Left kidney (tissue), 8 donors: ENCODE measurements at places on chromosomes 3 and 15. TPM values are rescaled to one million over a fixed set of nuclear protein-coding genes. Genes with fewer than 3 reads are reported as not detected.

RLBP1 gene
- polyA plus RNA-seq = not detected

SNRPN gene
- polyA plus RNA-seq = 219 TPM

CCR3 gene
- polyA plus RNA-seq = not detected

PLS1 gene
- 28.9 TPM for polyA plus RNA-seq

TRANK1 gene
- 9.9 TPM for polyA plus RNA-seq

RARB gene
- 50.7 TPM for polyA plus RNA-seq

C3orf70 gene
- 9.9 TPM for polyA plus RNA-seq

CHRNA5 gene
- 7.1 TPM for polyA plus RNA-seq

STRC gene
- 1.8 TPM for polyA plus RNA-seq

ISLR gene
- 43.2 TPM for polyA plus RNA-seq

CPNE9 gene
- polyA plus RNA-seq = not detected

FANCD2OS gene
- 0.81 TPM for polyA plus RNA-seq

SPINT1 gene
- polyA plus RNA-seq = 66.7 TPM

ARL13B gene
- polyA plus RNA-seq = 21.4 TPM

COPG1 gene
- polyA plus RNA-seq = 176 TPM

PIAS1 gene
- 50.5 TPM for polyA plus RNA-seq

ANKUB1 gene
- 0.52 TPM for polyA plus RNA-seq

LRRIQ4 gene
- polyA plus RNA-seq = 0.12 TPM

P2RY1 gene
- 3.3 TPM for polyA plus RNA-seq

CCDC39 gene
- 9.8 TPM for polyA plus RNA-seq

UNC45A gene
- polyA plus RNA-seq = 60.3 TPM

ACAP2 gene
- 43.9 TPM for polyA plus RNA-seq

GOLGA6L4 gene
- polyA plus RNA-seq = 30.5 TPM

C3orf49 gene
- 1.00 TPM for polyA plus RNA-seq

PLSCR2 gene
- 1.0 TPM for polyA plus RNA-seq

CRABP1 gene
- polyA plus RNA-seq = 32.3 TPM

EXOSC7 gene
- polyA plus RNA-seq = 54.4 TPM

TRPM1 gene
- polyA plus RNA-seq = 0.07 TPM

SAMMSON gene
- polyA plus RNA-seq = not detected

MEIS2 gene
- polyA plus RNA-seq = 178 TPM

BCHE gene
- 11.3 TPM for polyA plus RNA-seq

CLDN16 gene
- 35.6 TPM for polyA plus RNA-seq

IGF2BP2 gene
- polyA plus RNA-seq = 129 TPM

SCN11A gene
- 1.8 TPM for polyA plus RNA-seq

FAM3D gene
- 0.91 TPM for polyA plus RNA-seq

PARP6 gene
- 135 TPM for polyA plus RNA-seq

ZNF385D gene
- 17.4 TPM for polyA plus RNA-seq

TMIE gene
- polyA plus RNA-seq = 0.47 TPM

WDR93 gene
- polyA plus RNA-seq = 3.7 TPM

CFAP92 gene
- 1.7 TPM for polyA plus RNA-seq

TYRO3 gene
- polyA plus RNA-seq = 131 TPM

CDC25A gene
- polyA plus RNA-seq = 14.1 TPM

RASGRP1 gene
- polyA plus RNA-seq = 15.1 TPM

RTP4 gene
- 0.70 TPM for polyA plus RNA-seq

PPP1R14D gene
- 0.62 TPM for polyA plus RNA-seq

POPDC2 gene
- polyA plus RNA-seq = 7.7 TPM

ARHGAP31 gene
- 12.4 TPM for polyA plus RNA-seq
